ENCODE measurements at places on chromosomes 6 and 20.

DNA sequence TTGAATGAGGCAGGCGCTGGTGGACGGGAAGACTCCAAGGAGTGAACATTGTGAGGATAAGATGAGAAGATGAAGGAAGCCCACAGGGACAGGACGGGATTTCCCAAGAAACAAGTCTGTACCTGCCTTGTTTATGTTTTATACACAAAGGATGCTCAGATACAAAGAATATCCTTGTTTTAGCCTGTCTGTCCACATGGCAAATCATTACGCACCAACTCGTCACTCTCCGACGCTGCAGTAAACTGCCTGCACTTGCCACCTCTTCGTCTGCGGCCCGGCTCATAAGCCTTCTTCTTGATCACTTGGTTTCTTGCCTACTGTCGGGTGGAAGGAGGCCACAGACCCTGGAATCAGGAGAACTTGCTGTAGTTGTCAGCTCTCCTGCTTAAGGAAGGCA, 85.4 kb downstream of the CD83 start:
- DNase-seq: no peak

DNA sequence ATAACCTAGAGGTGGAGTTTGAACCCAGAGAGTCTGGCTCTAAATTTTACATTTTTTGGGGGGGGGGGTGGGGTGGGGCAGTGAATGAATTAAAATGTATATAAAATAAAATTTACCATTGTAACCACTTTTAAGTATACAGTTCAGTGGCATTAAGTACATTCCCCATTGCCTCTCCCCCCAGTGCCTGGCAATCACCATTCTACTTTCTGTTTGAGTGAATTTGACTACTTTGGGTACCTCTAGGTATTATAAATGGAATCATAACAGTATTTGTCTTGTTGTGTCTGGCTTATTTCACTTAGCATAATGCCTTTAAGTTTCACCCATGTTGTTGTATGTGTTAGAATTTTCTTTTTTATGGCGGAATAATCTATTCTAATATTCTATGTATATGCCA, 2.7 kb downstream of the FAM110A start:
- no peak for DNase-seq

- DNase-seq: no peak
Observed at GRCh38 chr6:31037169-31037568, 26.9 kb downstream of the MUC22 start.

GRCh38 chr6:44278315-44278714, 8.1 kb downstream of the TMEM151B start:
- no peak for DNase-seq

DNA sequence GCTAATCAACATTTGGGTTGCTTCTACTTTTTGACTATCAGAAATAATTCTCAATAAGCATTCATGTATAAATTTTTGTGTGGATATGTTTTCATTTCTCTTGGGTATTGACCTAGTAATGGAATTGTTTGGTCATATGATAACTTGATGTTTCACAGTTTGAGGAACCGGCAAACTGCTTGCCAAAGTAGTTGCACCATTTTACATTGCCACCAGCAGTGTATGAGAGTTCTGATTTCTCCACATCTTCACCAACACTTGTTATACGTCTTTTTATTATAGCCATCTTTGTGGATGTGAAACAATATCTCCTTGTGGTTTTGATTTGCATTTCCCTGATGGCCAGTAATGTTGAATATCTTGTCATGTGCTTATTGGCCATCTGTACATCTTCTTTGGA, 42.6 kb upstream of the TGM2 start:
- DNase-seq: no peak

- no peak for DNase-seq
Observed at GRCh38 chr6:71334768-71335167, 46.2 kb downstream of the OGFRL1 start.

- no peak for DNase-seq
Observed at GRCh38 chr6:37592085-37592698, 92.5 kb upstream of the CCDC167 start.

- DNase-seq: no peak
Observed at GRCh38 chr6:19736066-19736465, 101.1 kb upstream of the ID4 start.

DNA sequence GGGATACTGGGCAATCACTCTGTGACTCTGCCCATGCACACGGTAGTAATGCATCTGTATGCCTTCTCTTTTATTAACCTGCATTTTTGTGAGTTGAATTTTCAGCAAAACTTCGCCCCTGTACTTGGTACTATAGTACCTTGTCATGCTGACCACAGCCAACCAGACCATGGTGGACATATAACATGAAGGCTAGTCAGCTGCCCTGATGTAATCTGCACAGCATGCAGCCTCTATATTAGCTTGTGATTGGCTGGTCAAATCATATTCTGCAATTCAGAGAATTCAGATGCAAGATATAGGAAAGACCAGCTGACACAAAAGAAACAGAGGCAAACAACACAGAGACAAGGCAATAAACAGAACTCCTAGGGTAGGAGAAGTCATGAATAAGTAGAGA, 200.9 kb upstream of the JARID2 start:
- no peak for DNase-seq

GRCh38 chr6:105204331-105204730, 24.5 kb upstream of the POPDC3 start:
- no peak for DNase-seq

- no peak for DNase-seq
Observed at GRCh38 chr6:170147832-170148708, 142.8 kb downstream of the DLL1 start.

DNA sequence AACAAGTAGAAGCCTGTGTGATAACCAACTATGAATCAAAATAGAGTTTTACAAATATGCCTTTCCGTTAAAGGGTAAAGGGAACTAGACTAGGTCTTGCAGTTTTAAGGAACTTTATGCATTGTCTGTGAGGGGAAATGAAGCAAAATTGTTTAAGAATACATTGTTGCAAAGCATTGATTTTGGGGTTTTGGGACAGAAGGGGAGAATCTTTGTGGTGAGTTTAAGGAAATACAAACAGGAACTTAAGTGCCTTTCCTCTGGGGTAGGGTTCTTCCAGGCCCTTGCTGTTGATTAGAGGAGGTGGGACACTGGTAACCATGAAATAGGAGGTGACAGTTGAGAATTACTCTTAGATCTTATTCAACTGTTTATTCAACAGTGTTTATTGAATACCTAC, 4.7 kb downstream of the MAPK14 start:
- no peak for DNase-seq

DNA sequence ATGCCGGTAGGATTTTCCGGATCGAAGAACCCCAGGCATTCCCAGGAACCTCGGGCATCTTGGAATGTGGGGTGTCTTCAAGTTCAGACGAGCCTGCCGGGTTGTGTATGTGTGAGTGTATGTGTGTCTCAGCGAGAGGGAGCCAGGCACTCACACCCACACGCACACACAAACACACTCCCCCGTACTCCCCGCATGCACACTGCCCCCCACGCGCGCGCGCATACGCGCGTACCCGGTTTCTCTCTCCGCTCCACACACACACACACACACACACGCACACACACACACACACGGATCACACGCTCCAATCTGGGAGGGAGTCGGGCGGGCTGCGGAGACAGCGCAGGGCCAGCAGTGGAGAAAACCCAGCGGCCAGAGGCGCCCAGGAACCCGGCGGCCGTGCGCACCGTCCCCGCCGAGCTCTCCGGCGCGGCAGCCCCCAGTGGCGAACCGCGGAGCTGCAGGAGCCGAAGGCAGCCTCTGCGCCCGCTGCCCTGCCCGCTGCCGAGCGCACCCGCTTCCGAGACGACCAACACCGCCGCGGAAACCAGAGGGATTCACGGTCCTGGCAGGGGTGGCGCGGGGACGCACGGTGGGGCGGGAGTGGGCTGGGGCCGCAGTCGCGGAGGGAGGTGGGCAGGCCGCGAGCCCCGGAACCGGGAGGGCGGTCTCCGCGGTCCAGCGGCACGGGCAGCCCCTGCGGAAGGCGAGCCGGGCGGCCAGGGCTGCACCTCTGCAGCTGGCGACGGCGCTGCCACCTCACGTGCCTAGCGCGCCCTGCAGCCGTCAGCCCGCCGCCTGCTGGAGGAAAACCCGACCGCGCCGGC, at the start of gene LRFN2:
LRFN2 (minus strand) TSS at position 125 of the 830 bp plus-strand sequence.
- peak; percentile 92 for DNase-seq

- DNase-seq: no peak
Observed at GRCh38 chr6:98836962-98837944, 2.9 kb downstream of the POU3F2 start.

GRCh38 chr6:149277621-149278020, 39.9 kb upstream of the TAB2 start:
- no peak for DNase-seq

- no peak for DNase-seq
Observed at GRCh38 chr6:112744827-112745226, 397.7 kb downstream of the RFPL4B start.

GRCh38 chr6:90294614-90294988, 2.0 kb downstream of the BACH2 start:
- no peak for DNase-seq
